MCF 10A (cell line): ENCODE measurements at places on chromosomes 12 and 14. TPM values are rescaled to one million over a fixed set of nuclear protein-coding genes. Genes with fewer than 3 reads are reported as not detected.

DNA sequence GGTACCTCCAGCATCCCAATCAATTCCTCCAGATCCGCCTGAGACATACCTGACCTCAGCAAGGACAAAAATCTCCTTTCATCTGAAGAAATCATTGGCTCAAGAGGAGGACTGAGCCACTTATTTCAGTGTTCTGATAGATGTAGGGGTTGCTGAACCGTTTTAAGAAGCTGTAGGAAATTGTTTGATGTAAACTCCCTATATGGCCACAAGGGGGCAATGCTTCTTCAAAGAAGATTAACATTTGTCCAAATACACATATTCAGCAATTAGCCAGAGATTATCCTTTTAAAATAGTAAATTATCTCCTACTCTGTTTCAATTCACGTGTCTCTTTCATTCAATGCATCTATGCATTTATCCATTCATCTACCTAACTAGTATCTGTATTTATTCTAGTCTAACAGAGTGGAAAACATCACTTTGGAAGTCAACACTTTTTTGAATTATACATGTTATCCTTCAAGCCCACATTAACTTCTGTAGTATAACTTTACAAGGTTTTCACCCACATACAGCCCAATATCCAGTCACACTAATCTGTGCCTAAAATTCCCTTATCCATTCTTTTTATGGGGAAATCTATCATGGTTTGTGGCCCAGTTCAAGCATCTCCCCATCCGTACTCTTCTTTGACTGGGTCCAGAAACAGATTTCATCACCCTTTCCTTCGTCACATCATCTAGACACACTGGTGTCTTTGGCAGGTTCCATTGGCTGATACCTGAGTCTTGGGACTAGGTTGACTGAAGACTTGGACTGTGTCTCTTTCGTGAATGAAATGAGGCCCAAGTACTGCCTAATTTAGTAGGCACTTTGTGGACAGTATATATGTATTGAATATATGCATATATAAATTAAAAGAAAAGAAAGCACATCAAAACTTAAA is 411.0 kb upstream of the OR4E1 start:
- DNase-seq, result peak; percentile 62

GRCh38 chr14:53949201-53949600 is 7.4 kb downstream of the BMP4 start:
- DNase-seq, result no peak

DNA sequence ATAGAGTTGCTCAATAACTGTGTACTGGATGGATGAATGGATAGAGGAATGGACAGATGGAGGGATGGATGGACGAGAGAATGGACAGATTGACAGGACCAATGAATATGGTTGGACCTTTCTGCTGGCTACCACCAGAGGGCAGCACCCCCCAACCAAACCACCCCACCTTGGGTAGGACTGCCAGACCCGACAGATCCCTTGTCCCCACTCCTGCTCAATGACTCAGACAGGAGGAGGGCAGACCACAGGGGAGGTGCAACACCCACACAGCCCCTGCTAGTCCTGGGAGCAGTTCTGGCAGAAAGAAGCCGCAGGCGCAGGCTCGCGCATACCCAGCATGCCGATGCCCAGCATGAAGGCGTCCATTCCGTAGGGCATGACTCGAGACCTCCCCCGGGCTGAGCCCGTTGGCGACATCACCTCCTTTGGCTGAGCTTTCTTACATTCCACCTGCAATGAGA is 12.4 kb downstream of the MSI1 start:
- DNase-seq, result peak; percentile 88

GRCh38 chr12:13538136-13538535 is 341.6 kb downstream of the EMP1 start:
- no peak for DNase-seq

The TNS2 gene
- total RNA-seq, result 22.3 and 26.3 TPM in 2 replicates

The FERMT2 gene
- total RNA-seq, result 62.2 and 62.7 TPM in 2 replicates
